ENCODE measurements at places on chromosomes 16 and 17. TPM values are rescaled to one million over a fixed set of nuclear protein-coding genes. Genes with fewer than 3 reads are reported as not detected.

The GAS2L2 gene
- total RNA-seq, result not detected

The CALB2 gene
- total RNA-seq, result not detected

The IRX5 gene
- 7.8 TPM for total RNA-seq

The GJC1 gene
- 35.7 TPM for total RNA-seq

The ZNF286A gene
- total RNA-seq, result 13.6 TPM

The JPH3 gene
- total RNA-seq, result 0.58 TPM

The IFT20 gene
- 48.1 TPM for total RNA-seq

The KRTAP3-2 gene
- not detected for total RNA-seq

The GID4 gene
- 11.6 TPM for total RNA-seq

The ZNF423 gene
- 1.3 TPM for total RNA-seq

The PHB1 gene
- 76.7 TPM for total RNA-seq

The LSM12 gene
- total RNA-seq, result 31.0 TPM

The CCR7 gene
- not detected for total RNA-seq

The SPNS2 gene
- total RNA-seq, result 27.7 TPM

The CYGB gene
- 35.9 TPM for total RNA-seq

The CDK5R1 gene
- 2.2 TPM for total RNA-seq

The CXCL16 gene
- 30.9 TPM for total RNA-seq

The ABCC11 gene
- total RNA-seq, result not detected

The CLDN7 gene
- total RNA-seq, result 17.4 TPM
